ENCODE measurements at places on chromosomes 12 and 14.
A peak's percentile ranks its signal among the peaks of the same experiment; 100 is the strongest.

DNA sequence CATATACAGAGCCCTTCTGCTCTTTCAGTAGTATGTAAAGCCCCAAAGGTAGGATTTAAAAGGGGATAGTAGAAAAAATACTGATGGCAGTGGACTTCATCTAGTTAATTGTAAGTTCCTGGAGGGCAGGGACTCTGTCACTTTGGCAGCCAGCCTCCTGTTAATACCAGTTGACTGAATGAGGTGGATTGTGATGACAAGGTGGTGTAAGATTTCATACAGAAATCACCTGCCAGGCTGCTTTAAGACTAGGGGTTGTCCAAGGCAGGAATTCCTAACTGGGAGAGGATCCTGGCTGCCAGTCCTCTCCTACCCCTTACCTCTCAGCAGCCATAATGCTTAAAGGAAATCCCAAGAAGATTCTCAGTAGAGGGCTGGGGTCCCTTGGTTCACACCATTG lies 7.3 kb downstream of the DYRK2 start:
- no peak for DNase-seq

GRCh38 chr12:69726922-69727321 lies 11.7 kb upstream of the RAB3IP start:
- no peak for DNase-seq

- no peak for DNase-seq
These were observed 188.5 kb upstream of the TMEM132C start for GRCh38 chr12:128078301-128078971.

DNA sequence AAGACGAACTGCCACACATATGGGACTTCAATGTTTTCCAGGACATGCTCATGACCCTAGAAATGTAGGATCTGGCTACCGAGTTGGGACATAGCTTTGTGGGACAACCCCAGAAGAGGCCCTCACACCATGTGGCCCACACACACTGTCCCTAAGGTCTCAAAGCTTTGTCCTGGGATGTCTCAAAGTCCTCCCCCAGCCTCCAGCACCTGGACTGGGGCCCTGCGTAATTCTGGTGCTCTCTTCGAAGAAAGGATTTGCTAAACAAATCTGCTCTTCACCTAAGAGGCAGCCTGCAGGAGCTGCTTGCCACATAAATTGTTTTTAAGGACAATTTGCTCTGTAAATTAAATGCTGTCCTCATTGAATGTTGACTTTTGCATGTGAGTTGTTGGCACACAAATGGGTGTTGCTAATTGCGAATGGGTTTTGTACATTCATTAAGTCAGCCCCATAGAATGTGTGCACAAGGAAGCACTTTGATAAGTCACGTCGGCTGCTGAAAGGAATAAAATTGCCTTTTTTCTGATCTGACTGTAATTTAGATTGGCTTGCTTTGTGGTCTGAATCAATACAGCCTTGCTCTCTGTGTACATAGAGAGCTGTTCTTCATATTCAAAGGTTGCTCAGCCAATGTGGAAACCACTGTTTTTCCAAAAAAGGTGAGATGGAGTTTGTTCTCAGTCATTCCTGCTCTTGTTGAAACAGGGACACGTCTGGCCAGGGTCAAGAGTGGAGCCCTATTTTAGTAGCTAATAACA lies 161.6 kb upstream of the PWP1 start:
- no peak for DNase-seq

GRCh38 chr14:101374373-101375338 lies 186.6 kb upstream of the DIO3 start:
- DNase-seq: no peak

GRCh38 chr14:52025310-52025709 lies 36.0 kb downstream of the RTRAF start:
- DNase-seq: no peak

- no peak for DNase-seq
These were observed 37.0 kb downstream of the KCNC2 start for GRCh38 chr12:75172611-75173010.

DNA sequence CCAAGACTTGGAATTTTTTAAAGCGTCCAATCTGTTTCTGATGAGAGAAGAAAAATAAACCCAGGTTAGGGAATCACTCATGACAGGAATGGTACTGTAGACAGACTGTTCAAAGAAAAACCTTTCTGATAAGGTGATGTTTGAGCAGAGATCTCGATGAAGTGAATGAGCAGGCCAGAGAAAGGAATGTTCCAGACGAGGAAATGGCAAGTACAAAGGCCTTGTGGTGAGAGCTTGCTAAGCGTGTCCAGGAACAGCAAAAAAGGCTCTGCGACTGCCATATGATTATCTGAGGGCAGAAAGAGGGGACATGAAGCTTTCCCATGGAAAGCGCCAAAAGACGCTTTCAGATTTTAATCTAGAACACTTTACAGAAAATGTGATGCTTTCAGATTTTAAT lies 458.4 kb upstream of the SOX5 start:
- no peak for DNase-seq

DNA sequence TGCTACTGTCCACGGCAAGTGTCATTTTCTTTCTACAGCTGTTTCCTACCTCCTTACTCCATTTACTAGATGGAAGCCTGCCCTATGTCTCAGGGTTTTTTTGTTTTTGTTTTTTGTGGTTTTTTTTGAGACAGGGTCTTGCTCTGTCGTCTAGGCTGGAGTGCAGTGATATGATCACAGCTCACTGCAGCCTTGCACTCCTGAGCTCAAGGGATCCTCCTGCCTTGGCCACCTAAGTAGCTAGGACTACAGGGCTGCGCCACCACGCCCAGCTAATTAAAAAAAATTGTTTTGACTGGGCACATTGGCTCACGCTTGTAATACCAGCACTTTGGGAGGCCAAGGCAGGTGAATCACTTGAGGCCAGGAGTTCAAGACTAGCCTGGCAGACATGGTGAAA lies 14.7 kb downstream of the TUBA1A start:
- no peak for DNase-seq

- DNase-seq: no peak
These were observed 254.7 kb upstream of the TBX3 start for GRCh38 chr12:114938487-114939210.

DNA sequence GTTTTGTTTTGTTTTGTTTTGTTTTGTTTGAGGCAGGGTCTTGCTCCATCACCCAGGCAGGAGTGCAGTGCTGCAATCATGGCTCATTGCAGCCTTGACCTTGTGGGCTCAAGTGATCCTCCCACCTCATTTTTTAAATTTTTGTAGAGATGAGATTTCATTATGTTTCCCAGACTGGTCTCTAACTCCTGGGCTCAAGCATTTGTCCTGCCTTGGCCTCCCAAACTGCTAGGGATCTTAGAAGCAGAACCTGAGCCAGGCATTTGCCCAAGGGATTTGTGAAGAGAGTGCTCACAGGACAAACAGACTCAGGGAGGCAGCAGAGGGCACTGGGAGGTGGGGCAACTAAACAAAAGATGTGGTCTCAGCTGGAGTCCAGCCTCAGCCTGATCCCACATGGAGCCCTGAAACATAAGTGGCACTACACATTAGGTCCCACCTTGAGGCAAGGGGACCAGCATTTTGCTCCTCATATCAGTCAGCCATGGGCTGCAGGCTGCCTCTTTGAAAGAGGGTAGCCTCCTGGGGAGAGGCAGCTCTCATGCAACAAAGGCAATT lies 86.2 kb upstream of the CMKLR1 start:
- no peak for DNase-seq

DNA sequence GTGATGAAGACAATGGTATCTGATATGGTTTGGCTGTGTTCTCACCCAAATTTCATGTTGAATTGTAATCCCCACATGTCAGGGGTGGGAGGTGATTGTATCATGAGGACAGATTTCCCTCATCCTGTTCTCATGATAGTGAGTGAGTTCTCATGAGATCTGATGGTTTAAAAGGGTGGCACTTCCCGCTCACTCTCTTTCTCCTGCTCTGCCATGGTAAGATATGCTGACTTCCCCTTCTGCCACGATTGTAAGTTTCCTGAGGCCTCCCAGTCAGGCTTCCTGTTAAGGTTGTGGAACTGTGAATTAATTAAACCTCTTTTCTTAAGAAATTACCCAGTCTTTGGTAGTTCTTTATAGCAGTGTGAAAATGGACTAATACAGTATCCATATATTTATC lies 25.6 kb upstream of the PTHLH start:
- DNase-seq: no peak

GRCh38 chr12:116433249-116433648 lies 125.9 kb upstream of the MAP1LC3B2 start:
- DNase-seq: no peak

GRCh38 chr12:108548954-108549521 lies 11.9 kb downstream of the SART3 start:
- no peak for DNase-seq

DNA sequence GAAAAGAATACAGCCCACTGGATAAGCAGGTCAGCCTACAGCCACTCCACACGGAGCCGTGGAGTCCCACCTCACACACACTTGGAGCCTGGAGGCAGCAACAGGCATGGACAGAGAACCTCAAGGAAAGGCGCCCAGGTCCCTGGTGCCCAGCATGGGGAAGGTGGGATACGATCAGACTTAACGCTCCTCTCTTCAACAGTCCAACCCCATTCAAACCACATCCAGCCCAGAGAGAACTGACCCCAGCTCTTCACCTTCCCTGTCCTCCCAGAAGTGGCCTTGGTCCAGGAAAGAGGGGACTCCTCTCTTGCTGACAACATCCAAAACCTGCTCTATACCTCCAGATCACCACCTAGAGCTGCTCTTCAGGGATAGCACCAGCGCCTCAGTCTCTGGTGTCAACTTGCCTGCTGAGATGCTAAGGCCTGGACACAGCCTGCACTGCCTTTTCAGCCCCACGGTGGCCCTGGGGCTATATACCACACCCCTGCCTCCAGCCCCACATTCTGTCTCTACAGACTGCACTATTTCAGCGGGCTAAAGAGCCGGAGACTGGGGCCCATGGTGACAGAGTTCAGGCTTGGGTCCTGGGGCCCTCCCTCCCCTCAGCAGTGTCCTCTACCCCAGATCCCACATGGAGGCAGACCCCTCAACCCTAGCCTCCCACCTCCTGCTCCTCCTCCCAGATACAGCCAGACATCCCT lies 7.0 kb downstream of the ADCY6 start:
- peak; percentile 36 for DNase-seq

DNA sequence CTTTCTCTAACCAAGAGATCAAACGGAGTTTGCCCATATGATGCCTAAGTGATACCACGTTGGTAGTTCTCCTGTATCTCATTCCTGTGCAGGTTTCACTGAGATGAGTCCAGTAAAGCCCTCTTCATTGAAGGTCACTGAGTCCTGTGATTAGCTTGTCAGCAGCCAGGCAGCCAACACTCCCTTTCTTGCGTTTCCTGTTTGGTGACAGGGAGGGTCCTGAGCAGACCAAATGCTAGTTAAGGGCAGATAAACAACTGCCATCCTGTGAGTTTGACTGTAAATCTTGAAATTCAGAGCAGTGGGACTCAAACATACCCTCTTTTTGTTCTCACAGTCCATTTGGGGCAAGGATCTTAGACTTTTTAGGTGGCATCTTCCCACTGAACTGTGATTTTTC lies 39.4 kb downstream of the ZNF641 start:
- DNase-seq: no peak

DNA sequence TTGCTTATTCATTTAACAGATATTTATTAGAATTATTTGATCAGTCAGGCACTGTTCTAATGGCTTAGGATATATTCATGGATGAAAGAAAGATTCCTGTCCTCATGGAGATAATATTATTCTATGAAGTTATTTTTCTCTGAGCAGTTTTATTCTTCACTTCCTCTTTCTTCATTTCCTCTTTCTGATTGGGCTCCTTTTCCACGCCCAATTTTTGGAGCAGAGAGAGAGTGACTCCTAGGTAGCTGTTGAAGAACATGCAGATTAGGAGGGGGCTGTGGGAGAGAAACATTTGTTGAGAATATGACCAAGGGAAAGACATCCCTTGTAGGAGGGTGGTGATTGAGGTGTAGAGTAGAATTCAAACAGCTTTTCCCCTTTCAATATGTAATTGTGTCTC lies 6.0 kb upstream of the YARS2 start:
- no peak for DNase-seq

DNA sequence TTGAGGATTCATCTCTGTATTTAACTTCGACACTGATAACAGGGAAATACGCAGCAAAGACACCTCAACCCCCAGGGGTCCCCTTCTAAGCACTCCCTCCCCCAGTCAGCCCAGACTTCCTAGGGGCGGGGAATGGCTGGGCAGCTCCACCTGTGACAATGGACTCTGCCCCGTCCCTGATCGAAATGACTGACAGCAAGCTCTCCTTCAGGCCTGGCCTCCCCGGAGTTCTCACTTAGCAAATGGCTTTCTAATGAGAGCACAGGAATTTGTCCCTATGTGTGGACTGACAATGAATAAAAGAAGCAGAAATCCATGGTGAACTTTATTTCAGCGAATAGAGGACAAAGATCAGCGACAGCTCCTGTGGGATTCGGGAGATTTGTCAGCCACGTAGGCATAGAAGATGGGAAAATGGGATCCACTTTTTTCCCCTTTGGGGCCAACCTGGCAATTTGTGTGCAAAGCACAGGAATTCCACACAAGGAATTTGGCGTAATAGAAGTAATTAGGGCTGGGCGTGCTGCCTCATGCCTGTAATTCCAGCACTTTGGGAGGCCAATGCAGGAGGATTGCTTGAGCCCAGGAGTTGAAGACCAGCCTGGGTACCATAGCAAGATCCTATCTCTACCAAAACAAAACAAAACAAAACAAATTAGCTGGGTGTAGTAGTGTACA lies 63.8 kb downstream of the TNFAIP2 start:
- DNase-seq: no peak

DNA sequence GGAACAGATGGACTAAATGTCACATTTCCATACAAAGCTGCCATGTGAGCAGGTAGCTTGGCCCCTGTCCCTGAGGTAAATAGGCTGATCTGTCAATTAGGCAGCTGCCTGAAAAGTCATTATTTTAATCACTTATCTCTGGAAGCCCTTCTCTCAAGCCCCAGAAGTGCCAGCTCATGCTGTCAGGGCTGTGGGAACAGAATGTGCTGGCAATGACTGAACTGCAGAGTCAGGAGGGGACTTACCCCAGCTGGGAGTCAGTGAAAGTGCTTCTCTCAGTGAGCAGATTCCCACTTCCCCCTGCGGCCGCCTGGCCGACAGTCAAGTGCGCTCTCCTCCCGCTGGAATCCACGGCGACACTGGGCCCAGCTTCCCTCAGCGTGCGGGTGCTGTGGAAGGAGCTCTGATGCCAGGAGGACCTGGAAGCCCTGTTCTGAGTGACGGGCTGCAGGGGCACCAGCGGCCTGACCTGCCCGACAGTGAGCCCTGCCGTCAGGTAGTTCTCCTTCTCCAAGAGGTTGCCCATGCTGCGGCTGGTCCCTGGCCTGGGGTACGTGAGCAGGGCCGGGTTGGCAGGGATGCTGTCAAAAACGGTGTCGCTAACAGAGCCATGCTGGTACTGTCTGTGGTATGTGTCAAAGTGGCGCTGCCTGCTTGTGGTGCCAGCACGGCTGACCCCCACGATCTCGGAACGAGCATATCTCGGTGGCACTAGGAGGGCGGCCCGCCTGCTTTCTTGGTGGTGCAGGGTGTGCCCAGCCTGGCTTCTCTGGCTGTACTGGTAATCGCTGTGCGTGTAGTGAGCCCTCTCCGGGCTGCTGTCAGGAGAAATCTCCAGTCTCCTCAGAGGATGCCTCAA lies 18.7 kb downstream of the PKP2 start:
- DNase-seq: no peak
